ENCODE measurements at places on chromosomes 12 and 14.

- no peak for DNase-seq
These were observed 10.3 kb upstream of the KCNA1 start for GRCh38 chr12:4899364-4899763.

DNA sequence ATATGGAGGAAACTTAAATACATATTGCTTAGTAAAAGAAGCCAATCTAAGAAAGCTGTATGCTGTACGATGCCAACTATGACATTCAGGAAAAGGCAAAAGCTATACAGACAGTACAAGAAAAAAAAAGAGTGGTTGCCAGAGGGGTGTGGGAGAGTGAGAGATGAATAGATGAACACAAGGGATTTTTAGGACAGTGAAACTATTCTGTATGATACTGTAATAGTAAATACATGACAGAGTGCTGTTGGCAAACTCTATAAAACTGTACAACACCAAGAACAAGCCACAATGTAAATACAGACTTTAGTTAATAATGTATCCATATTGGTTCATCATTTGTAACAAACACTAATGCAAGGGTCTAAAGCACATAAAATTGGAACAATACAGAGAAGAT is 10.9 kb upstream of the MIPOL1 start:
- no peak for DNase-seq

DNA sequence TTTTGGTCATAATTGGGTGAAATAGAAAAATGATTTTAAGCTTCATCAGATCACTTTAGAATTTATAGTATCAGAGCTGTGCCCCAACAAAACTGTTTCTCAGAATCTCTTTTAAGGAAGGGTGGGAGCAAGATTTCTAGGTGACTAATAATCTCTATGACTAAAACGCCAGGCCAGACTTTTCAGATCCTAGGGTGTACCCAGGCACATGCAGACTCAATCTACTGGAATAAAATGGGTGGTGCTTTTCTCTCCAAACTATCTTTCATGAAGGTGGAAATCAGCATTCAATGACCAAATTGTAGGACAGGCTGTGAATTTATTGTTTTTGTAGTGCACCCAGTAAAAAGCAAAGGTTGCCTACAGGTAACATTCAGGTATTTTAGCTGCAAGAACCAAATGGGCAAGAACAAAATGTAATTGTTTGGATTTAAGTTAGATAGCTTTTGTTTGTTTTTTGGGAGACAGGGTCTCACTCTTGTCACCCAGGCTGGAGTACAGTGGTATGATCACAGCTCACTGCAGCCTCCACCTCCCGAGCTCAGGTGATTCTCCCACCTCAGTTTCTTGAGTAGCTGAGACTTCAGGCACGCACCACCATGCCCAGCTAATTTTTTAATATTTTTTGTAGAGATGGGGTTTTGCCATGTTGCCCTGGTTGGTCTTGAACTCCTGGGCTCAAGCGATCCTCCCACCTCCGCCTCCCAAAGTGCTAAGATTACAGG is 49.5 kb downstream of the PPP2R5C start:
- DNase-seq: no peak

- DNase-seq: no peak
These were observed 567.8 kb upstream of the TBX3 start for GRCh38 chr12:115251727-115252126.

- DNase-seq: no peak
These were observed 108.4 kb downstream of the RFLNA start for GRCh38 chr12:124403273-124403672.

GRCh38 chr14:24074625-24075484 is 3.5 kb downstream of the CPNE6 start:
- DNase-seq: peak; percentile 50

- DNase-seq: peak; percentile 59
These were observed 12.2 kb downstream of the MMP14 start for GRCh38 chr14:22848351-22849164.

DNA sequence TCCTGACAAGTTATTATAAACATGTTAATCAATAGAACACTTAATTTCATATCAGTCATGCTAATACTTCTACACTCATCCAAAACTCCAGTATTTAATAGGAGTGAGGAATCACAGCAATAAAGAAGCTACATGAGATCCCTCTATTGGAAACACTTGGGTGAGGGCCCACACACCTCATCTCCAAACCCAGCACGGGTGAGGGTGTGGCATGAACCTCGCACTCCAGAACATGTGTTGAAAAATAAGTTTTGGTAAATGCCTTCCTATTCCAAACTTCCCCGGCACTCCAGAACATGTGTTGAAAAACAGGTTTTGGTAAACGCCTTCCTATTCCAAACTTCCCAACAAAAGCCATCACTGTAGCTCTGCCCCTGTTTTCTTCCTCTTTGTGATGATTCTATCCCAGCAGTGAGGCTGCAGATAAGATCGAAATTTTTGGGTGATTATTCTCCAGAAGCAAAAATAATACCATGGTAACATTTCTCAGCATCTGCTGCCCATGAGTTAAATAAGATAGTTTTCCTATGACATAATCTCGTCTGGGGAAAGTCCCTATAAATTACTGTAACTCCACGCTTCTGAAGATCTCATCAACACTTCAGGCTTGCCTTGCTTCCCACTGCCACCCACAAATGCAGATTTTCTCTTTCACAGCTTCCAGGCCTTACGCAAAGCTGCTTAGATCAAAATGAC is 24.4 kb upstream of the PTPRB start:
- DNase-seq: no peak

GRCh38 chr12:40010899-40011774 is 94.7 kb downstream of the SLC2A13 start:
- DNase-seq: no peak

GRCh38 chr12:108964371-108965352 is 56.2 kb downstream of the SVOP start:
- DNase-seq: no peak

DNA sequence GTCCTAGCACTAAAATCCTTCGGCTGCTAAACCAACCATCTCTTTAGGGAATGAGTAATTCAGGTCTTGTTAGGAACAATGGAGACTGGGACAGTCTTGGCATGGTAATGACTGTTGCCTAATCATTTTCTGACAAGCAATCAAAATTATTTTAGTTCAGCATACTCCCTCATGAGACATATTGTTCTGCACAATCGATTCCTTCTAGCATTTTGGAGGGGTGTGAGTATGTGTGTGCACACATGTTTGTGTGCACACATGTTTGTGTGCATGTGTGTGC is 2.1 kb upstream of the KRT1 start:
- DNase-seq: no peak

- DNase-seq: no peak
These were observed 1.9 kb downstream of the CARMIL3 start for GRCh38 chr14:24053548-24054323.

DNA sequence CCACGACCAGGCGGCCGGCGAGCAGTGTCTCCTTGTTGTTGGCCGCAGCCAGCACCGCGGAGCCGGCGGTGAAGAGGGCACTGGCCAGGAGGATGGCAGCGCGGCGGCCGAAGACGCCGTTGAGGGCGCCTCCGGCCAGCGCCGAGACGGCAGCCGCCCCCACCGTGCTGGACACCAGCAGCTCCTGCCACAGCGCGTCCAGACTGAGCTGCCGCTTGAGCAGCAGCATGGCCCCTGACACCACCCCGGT is 691 bp downstream of the SLC2A13 start:
- DNase-seq: peak; percentile 75

GRCh38 chr12:50842637-50843493 is at the start of gene TMPRSS12:
Gene TMPRSS12, plus strand, starts transcription at chr12:50842926. Its CDS starts 39 bp downstream, at chr12:50842965.
- DNase-seq: peak; percentile 62

DNA sequence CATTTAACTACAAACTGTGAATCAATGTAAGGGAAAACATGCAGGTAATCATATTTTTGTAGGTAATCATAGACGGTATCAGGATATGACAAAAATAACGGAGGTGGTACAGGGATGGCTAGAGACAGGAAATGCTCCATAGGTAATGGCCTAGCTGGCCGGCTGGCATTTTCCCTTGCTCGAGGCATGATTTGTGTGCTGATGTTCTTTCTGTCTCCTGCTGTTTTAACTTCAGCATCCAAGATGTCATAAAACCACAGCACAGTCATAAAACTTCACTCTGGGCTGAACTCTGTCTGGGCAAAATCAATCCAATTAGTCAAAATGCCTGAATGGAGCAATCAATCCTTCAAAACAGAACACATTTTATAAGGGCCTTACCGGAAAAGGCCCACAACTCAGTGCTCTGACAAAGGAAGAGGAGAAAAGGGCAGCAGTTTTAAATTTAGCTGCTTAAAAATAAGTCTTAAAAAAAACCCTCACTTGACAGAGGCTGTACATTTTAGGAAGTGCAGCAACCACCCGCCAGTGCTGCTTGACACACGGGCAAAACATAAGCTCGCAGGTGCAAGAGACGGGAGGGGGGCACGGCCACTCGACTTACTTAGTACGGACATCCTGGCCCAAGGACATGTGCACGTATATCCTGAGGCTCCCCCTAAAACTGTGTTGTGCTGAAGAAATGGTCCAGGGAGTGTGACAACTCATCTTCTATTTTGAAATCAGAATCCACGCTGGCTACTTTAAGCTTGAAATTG is 40.5 kb upstream of the GPR68 start:
- no peak for DNase-seq

DNA sequence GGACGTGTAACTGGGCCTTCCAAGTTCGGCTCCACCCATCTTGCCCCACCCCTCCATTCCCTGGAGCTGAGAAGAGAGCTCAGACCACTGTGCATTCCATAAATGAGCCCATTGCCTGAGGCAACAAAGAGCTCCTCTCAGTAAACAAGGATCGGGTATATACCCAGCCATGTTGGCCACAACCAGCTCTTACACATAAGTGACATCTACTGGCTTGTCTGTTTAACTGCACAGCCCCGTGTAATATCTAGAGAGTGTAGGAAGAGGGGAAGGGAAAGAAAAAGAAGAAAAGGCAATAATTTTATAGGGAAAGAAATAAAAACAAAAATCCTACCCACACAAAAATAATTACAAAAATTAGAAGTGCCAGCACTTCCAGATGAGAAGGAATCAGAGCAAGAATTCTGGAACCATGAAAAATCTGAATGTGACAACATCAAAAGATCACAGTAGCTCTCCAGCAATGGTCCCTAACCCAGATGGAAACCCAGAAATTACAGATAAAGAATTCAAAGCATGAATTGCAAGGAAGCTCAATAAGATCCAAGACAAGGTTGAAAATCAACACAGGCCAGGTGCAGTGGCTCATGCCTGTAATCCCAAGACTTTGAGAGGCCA is 308.1 kb downstream of the RPAP3 start:
- no peak for DNase-seq

GRCh38 chr12:63808631-63809030 is 28.9 kb downstream of the RXYLT1 start:
- DNase-seq: no peak

DNA sequence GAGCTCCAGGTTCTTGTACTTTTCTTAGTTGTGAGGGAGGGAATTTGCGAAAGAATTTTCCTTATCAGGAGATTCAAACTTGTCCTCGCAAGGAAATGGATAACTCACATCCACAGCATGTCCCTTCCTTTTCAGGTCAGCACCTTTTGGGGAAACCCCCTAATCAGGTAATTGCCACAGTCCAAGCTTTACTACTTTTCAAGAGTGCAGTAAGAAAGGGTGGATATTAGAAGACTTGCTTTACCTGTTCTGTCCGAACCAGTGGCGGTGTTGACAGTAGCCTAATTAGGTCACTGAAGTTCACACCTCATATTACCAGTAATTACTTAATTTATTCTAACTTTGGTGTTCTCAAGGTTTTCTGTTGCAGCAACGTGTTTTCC is 6.7 kb upstream of the C12orf50 start:
- DNase-seq: no peak

GRCh38 chr14:72675126-72675525 is 218.8 kb downstream of the DPF3 start:
- no peak for DNase-seq

GRCh38 chr14:37745657-37746056 is 150.2 kb downstream of the TTC6 start:
- no peak for DNase-seq

DNA sequence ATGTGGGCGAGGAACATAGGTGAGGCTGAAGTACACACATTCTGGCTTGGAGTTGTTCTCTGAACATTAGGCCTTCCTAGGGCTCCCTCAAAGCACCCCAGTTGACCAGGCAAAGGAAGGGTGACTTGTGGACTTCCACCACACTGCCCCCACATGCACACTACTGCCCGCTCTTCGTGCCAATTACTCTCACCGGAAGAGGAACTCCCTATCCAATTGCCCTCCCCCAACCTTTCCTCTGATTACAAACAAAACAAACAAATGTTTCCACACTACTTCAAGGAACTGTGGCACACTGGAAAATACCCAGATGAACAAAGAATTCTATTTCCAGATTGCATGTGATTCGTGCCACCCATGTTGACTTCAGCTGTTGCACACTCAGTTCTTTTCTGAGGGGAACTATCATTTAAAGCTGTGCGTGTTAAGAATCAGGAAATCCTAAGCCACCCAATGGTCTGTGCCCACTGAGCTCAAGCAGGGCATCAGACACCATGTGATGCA is 139.3 kb downstream of the SSPN start:
- no peak for DNase-seq

DNA sequence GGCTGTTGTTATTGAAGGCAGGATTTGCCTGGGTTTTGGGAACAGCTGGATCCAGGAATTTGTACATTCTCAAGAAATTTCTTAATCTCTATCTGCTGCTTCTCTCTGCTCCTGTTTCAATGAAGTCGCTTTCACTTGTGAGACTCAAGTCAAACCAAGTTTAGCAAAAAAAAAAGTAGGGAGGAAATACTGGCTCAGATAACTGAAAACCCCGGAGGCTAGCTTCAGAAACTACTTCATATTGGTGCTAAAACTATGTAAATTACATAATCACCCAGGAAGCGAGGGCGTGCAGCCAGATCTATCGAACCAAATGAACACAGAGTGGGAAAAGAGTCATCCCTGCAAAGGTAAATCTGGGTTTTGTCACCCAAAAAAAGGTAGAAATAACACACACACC is 68.3 kb upstream of the FICD start:
- DNase-seq: no peak

DNA sequence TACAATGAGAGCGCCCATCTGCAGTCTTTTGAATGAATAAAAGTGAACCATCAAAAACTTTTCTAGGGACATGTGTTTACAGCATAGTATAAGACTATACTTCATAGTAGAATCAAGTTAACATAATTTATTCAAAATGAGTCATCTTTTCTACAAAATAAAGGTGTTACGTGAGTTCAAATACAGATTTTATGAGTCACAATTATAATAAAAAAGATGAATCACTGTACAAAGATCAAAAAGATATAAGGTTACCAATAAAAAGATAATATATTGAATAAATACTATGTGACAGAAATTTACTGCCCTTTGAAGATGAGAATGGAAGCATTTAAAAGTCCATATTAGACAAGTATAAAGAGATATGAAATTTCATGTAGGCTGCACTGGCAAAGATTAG is 2.8 kb downstream of the MBIP start:
- no peak for DNase-seq

- no peak for DNase-seq
These were observed 26.2 kb upstream of the ETNK1 start for GRCh38 chr12:22598763-22599161.

GRCh38 chr12:1457901-1458300 is 136.5 kb downstream of the FBXL14 start:
- DNase-seq: no peak

DNA sequence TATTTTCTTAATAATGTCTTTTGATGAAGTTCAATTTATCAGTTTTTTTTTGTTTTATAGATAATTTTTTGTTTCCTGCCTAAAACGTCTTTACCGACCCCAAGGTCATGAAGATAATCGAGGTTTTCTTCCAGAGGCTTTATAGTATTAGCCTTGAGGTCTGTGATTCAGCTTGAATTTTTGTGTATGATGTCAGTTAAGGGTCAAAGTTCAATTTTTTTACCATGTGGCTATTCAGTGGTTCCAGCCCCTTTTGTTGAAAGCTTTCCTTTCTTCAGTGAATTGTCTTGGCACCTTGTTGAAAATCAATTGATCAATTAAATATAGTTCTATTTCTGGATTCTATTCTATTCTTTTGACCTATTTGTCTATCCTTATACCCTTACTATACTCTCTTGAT is 3.2 kb upstream of the MGST1 start:
- DNase-seq: no peak
